ENCODE measurements at places on chromosomes 2 and 18. TPM values are rescaled to one million over a fixed set of nuclear protein-coding genes. Genes with fewer than 3 reads are reported as not detected.

GRCh38 chr18:49613641-49614151 is 51.8 kb downstream of the LIPG start:
- no peak for DNase-seq

- no peak for DNase-seq
Measured at GRCh38 chr2:186498834-186499233, 12.8 kb downstream of the ZC3H15 start.

DNA sequence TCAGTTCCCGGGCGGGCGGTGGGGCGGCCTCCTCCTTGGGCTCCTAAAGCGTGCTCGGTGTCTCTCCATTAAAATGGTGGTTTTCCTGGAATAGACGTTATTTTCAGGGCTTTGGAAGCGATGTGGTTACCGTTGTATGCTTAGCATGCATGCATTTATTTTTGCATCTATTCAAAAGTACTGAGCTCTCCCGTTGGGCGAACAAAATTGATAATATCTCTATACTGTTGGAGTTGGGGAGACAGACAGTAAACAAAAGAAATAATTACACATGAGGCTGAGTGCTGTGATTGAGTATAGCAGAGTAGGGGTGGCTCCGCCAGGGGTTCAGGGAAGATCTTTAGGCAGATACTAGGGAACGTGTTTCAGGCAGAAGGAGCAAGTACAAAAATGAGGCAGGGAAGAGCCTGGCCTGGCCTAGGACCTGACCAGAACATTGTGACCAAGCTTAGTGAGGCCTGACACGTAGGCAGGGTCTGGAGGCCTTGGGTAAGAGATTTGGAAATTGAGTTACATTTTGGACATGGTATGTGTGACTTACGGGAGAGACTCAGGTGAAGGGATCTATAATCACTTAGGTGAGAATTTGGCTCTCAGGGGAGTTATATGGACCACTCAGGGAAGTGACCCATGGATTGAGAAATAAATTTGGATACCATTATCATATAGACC is 674 bp downstream of the NCAPH start:
- DNase-seq, result no peak

IL1RL2 gene
- 0.98 TPM for total RNA-seq

DNA sequence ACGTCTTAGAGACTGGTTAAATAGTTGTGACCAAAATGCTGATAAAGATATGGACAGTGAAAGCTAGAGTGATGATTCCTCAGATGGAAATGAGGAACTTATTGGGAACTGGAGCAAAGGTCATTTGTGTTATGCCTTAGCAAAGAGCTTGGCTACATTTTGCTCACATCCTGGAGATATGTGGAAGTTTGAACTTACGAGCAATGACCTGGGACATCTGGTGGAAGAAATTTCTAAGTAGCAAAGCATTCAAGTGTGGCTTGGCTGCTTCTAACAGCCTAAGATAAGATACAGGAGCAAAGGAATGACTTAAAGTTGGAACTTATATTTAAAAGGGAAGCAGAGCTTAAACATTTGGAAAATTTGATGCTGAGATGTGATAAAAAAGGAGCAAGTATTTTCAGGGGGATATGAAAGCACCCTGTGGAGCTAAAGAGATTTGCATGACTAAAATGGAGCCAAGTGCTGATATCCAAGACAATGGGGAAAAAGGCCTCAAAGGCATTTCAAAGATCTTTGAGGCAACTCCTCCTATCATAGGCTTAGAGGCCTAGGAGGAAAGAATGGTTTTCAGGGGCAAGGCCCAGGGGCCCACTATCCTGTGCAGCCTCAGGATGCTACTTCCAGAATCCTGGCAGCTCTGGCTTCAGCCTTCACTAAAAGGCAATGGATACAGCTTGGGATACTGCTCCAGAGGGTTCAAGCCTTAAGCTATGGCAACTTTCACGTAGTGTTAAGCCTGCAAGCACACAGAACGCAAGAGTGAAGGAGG is 124.1 kb upstream of the KLHL14 start:
- no peak for DNase-seq

- no peak for DNase-seq
Measured at GRCh38 chr2:41123341-41123740, 671.5 kb upstream of the SLC8A1 start.

- DNase-seq, result no peak
Measured at GRCh38 chr2:152861349-152861942, 143.0 kb downstream of the ARL6IP6 start.

MLPH gene
- total RNA-seq, result 22.6 TPM

GRCh38 chr18:37634516-37634915 is 68.9 kb upstream of the CELF4 start:
- no peak for DNase-seq

GRCh38 chr2:64329848-64330247 is 124.1 kb upstream of the LGALSL start:
- no peak for DNase-seq

- no peak for DNase-seq
Measured at GRCh38 chr2:46645681-46646162, 166.4 kb downstream of the TMEM247 start.

GRCh38 chr18:24136967-24137373 is 1.9 kb upstream of the CABYR start:
- no peak for DNase-seq

TWIST2 gene
- 0.19 TPM for total RNA-seq

GRCh38 chr2:19711470-19712372 is 190.1 kb downstream of the TTC32 start:
- DNase-seq, result no peak

AFF3 gene
- 5.3 TPM for total RNA-seq

GRCh38 chr2:147548451-147548850 is 296.4 kb upstream of the ACVR2A start:
- no peak for DNase-seq

PGAP1 gene
- total RNA-seq, result 5.8 TPM

- DNase-seq, result no peak
Measured at GRCh38 chr2:515441-516127, 161.6 kb downstream of the TMEM18 start.

DNA sequence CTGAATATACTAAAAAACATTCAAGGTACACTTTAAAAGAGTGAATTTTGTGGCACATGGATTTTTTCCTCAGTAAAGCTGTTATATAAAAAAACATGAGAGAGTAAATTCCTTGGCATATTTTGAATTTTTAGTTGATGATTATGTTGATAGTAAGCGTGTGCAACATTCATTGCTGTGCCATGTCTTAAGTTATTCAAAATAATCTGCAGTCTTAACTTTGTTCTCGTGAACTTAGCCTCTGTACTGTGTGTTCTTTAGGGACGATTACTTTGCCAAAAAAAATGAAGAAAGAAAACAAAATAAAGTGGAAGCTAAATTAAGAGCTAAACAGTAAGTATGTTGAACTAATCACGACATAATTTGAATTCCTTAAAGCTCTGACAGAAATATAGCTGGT is 9.6 kb downstream of the SSB start:
- no peak for DNase-seq

ACVR1C gene
- 0.19 TPM for total RNA-seq

DNA sequence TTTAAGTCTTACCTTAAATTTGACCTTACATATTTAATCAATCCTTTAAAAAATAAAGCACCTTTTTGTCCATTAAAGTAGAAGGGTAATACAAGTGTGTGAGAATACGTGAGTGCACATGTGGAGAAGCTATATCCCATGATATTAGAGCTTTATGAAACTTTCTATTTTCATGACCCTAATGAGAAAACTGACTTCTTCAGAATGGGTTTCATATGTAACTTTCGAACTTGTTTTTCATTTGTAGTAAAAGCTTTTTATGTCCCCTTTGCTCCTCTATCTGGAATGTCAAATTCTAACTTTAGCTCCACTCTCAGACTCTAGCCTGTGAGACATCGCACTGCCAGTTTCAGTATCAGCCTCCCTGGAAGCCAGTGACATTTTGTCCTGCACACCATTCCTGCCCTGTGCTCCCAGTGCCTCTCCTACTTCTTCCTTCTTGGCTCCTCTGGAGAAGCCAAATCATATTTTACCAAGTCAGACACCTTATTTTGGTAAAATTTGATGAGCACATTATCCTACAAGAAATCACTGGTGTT is 42.0 kb downstream of the MAPRE2 start:
- DNase-seq, result no peak

DNA sequence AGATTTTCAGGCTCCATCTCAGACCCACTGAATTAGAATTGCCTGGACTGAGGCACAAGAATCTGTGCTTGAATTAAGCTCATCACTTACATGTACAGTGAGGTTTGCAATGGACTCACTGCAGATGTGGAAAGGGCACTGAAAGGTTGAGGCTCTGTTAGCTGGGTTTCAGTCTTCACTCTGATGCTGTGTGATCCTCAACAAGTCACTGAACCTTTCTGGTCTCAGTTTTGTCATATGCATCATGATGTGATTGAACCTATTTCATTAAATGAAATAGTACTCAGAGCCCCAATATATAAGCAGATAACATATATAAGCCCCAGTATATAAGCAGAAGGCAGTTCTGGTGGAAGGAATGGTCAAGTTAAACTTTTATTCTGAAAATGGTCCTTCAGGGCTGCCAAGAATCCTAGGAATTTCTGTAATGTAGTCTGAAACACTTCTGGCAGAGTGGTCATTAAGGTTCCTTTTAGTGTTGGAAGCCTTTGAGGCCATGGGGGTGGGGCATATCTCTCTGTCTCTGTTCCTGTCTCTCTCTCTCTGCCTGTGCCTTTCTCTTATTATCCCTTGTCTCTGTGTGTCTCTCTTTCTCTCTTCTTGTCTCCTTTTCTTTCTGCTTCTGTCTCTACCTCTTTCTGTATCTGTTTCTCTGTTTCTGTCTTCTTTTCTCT is 110.4 kb downstream of the ADCYAP1 start:
- DNase-seq, result no peak

- no peak for DNase-seq
Measured at GRCh38 chr2:231640641-231641111, 48.0 kb downstream of the TEX44 start.

DNA sequence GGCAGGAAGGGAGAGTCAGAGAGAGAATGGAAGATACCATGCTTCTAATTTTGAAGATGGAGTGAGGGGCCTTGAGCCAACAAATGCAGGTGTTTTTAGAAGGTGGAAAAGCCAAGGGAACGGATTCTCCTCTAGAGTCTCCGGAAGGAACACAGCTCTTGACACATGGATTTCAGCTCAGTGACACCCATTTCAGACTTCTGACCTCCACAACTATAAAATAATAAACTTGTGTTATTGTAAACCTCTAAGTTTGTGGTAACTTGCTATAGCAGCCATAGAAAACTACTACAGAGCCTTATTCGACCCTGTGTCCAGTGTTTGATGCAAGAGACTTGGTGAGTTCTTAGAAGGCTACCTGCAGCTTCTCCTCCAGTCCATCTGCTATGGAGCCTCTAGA is 7.8 kb downstream of the IL1F10 start:
- no peak for DNase-seq

- no peak for DNase-seq
Measured at GRCh38 chr2:75602724-75603342, 42.1 kb upstream of the EVA1A start.

DNA sequence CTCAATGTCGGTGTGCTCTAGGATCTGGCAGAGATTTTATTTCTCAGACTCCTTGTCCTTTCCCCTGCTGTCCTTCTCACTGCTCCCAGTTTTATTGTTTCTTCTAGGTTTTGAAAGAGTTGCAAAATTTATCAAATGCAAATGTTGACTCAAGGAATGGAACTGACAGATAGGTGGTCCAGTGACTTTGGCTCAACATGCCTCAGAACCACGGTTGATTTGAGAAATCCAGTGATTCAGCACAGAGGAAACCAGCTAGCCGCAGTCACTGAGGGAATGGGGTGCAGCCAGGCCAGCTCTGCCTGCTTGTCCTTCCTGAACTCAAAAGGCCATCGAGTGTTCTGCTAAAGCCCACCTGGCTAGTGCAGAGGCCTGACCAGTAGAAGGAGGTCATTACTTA is 125.7 kb upstream of the LYPD6 start:
- DNase-seq, result no peak

- no peak for DNase-seq
Measured at GRCh38 chr18:51568151-51568550, 370.7 kb upstream of the MEX3C start.

ANKRD23 gene
- total RNA-seq, result 1.4 TPM

DNA sequence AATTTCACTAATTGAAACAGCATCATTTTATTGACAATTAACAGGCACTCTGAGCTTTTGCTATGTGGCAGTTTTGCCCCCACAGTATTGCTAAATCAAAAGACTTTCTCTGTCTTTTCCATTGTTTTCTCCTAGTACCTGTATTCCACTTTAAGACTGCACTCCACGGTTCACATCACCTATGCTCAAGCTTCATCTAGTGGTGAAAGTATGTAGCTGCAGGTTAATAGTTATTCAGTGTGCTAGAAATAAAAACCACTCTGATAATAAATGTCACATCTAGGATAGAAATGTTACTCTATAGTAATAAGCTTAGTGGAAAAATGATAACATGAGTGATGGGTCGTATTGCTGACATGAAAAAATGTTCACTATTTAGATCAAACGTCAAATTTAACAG is 24.6 kb downstream of the ARL6IP6 start:
- no peak for DNase-seq

DNA sequence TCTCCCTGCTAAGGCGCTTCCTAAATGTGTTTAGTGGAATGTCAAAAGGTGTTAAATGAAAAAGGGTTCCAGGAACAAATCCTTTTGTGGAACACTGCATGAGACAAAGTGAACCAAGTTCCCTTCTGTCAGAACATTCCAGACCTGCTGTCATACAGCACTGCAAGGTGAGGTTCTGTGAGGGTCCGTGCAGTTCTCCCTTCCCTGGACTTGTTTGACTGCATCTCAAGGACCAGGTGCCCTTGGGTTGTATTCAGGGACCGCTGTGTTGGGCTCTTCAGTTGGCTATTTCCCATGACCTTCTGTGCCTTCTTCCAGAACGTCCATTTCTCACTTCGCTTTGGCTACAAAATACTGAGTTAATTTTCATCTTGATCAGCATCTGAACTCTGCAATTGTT is 328.2 kb downstream of the PTPRM start:
- DNase-seq, result no peak

DNA sequence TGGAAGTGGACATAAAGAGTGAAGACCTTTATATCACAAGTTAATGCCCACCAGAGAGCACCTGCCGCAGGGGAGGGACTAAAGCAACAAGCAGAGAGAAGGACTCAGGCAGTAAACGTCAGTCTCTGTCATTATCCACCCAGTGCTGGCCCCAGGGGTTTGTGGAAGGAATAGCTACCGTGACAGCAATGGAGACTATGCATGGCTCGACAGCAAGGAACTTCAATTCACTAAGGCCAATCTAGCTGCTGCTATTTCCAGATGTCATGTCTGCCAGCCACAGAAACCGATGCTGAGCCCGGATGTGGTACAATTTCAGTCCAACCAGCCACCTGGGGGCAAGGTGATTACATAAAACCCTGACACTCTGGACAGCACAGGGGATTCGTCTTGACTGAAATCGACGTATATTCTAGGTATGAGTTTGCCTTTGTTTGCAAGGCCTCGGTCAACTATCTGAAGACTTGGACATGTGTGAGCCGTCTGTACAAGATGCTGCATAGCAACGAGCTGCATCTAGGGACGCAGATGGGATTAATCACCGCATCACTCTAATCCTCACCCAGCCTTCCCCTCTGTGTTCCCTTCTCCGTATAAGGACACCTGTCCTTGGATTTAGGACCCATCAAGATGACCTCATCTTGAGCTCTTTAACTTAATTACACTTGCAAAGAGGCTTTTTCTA is 154.1 kb upstream of the SH3BP4 start:
- no peak for DNase-seq

Data from liver (tissue), 10 donors.